NCI-H1417 treated with DMSO at 0.1 percent for 48 hours (cell line): ENCODE measurements at places on chromosomes 5 and 9.

- DNase-seq, result no peak
Observed at GRCh38 chr5:27516437-27516836, 478.1 kb upstream of the CDH9 start.

DNA sequence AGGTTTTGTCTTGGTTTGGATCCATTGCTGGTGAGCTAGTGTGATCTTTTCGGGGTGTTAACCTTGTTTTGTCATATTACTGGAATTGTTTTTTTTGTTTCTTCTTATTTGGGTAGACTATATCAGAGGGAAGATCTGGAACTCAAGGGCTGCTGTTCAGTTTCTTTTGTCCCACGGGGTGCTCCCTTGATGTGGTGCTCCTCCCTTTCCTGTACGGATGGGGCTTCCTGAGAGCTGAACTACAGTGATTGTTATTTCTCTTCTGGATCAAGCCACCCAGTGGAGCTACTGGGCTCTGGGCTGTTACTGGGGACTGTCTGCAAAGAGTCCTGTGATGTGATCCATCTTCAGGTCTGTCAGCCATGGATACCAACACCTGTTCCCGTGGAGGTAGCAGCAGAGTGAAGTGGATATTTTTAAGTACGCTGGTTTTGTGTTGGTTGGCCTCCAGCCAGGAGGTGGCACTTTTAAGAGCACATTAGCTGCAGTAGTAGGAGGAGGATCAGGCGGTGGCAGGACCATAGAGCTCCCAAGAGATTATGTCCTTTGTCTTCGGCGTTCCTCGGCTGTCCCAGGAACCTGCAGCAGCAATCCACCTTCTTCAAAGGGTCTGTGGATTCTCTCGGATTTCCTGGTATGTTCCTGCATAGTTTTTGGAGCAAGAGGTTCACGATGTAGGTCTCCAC is 27.2 kb downstream of the SCAMP1 start:
- no peak for DNase-seq

DNA sequence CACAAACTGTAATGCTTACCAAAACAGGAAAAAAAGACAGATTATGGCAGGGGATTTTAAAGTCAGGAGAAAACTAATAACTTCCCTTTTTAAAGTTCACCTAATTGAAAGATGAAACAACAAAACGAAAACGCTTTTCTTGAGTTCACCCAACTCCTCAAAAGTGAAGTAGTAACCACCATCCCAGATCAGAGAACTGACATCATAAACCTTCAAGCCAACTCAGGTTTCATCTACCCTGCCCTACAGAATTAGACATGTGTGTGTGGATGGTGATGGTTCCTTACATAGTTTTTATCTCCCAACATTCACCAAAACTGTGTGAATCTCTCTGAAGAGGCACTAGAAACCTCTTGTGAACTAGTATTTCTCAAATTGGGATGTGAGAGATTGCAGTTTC is 195.2 kb upstream of the PTGER4 start:
- no peak for DNase-seq

GRCh38 chr5:61933787-61934626 is 372.0 kb upstream of the KIF2A start:
- DNase-seq, result peak; percentile 2

- no peak for DNase-seq
Observed at GRCh38 chr5:42301349-42301748, 121.9 kb upstream of the GHR start.

DNA sequence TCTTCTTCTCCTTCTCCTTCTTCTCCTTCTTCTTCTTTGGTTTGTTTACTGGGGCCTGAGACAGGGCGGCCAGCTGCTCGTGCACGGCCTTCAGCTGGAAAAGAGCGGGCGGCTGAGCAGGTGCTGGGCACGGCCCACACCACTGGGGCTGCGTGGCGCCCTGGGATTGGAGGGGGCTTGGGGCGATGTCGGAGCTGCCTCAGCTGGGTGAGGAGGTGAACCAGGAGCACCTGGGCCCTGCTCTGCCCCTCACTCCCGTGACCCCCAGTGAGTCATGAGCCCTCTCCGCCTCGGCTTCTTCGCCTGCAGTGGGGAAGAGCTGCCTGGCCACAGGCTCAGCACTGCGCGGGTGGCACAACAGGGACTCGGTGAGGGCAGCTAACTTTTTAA is 14.9 kb downstream of the BRD3OS start:
- DNase-seq, result no peak

- DNase-seq, result no peak
Observed at GRCh38 chr9:111728143-111728542, 66.6 kb downstream of the SHOC1 start.

- no peak for DNase-seq
Observed at GRCh38 chr5:74085186-74085585, 459.2 kb downstream of the ARHGEF28 start.
